ENCODE measurements at places on chromosomes 12 and 14.

- DNase-seq, result no peak
Measured at GRCh38 chr14:106562451-106562850, 1036.1 kb downstream of the TMEM121 start.

DNA sequence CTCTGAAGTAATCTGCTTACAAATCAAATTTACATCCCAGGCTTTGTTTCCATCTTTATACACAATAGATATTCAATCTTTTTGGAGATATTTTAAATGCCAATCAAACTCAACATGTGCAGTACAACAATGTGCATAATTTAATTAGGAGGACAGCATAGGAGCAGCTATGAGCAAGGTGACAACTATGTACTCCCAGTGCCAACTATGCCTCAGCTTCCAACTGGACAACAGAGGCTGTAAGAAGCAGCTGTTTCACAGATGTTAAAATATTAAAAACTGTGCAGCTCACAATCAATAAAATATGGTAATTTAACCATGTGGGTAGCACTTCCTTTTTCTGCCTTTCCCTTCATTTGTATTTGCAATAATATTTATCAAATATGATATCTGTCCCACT, 99.9 kb downstream of the ST8SIA1 start:
- no peak for DNase-seq

DNA sequence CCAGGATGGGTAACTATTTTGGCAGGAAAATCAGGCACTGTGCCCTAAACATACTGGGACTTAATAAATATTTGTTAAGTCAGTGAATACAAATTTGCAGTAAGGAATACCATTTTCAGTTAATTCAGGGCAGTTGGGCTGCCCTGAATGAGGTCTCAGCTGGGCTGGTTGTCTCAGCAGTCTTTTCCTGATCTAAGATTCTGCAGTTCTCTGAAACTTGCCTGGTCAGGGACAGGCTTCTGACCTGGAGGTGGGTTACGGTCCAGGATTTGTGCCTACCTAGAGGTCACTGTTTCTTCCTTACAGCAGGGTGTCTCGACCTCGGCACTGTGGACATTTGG, 160.6 kb downstream of the KTN1 start:
- no peak for DNase-seq

- DNase-seq, result no peak
Measured at GRCh38 chr14:106518054-106518943, 991.9 kb downstream of the TMEM121 start.

DNA sequence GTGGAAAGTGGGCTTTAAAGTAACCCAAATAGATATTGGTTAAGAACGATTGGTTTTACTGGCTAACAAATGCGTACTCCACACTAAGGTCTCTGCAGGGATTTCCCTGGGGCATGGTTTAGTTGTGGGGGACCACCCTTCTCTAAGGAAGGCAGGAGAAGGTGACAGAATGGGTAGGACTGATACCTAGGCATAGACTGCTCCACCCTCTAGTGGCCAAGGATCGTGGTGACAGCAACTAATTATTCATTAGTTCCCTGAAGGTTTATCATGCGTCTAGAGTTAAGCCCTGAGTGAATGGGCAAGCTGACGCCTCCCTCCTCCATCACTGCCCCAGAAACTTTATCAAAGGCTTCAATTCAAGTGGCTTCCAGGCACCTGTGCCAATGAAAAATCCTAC, 9.1 kb downstream of the FAM181A start:
- DNase-seq, result no peak

GRCh38 chr12:77010691-77011548, 54.4 kb downstream of the E2F7 start:
- DNase-seq, result peak; percentile 58

GRCh38 chr12:106118-106591, 39.6 kb downstream of the IQSEC3 start:
- no peak for DNase-seq
